SK-N-SH treated with all-trans-retinoic acid at 6 μM for 48 hours (cell line): ENCODE measurements at places on chromosomes 12 and 14.

GRCh38 chr14:60652674-60653651 is 3.7 kb upstream of the SIX1 start:
- peak; percentile 2; the same call in 2 of the 3 replicates for ATAC-seq

DNA sequence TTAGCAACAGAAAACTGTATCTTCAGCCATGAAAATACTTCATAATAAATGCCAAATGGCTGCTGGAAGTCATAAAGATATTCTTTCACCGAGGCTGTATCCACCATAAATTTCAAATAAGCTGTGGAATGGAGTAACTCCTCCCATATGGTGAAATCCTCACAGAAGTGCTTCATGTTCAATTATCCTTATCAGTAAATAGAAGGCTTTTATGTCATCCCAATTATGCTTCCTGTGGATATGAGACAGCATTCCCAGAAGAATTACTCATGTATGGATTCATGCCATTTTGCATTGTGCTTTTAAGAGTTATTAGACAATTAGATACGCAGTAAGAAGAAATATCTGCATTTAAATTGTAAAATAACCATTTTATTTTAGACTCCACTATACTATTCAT is 99.0 kb downstream of the RTN1 start:
- ATAC-seq: no peak; the same call in 2 of the 3 replicates

DNA sequence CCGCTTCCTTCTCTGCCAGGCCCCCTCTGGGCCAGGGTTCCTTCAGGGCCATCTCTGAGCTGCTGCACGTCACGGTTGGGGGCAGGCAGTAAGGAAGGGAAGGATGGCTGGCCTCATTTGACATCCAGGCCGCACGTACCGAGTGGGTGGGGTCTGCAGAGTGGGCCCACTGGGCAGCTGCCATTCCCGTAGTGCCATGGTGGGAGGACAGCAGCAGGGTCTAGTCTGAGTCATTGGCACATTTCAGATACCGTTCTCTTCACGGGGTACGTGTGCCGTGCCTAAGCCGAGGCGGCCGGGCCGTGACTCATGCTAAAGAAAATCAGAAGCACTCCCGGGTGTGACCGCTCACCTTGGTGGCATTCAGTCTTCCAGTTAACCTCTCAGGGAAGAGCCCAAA is 43.9 kb downstream of the IL31 start:
- peak; percentile 48 for ATAC-seq

DNA sequence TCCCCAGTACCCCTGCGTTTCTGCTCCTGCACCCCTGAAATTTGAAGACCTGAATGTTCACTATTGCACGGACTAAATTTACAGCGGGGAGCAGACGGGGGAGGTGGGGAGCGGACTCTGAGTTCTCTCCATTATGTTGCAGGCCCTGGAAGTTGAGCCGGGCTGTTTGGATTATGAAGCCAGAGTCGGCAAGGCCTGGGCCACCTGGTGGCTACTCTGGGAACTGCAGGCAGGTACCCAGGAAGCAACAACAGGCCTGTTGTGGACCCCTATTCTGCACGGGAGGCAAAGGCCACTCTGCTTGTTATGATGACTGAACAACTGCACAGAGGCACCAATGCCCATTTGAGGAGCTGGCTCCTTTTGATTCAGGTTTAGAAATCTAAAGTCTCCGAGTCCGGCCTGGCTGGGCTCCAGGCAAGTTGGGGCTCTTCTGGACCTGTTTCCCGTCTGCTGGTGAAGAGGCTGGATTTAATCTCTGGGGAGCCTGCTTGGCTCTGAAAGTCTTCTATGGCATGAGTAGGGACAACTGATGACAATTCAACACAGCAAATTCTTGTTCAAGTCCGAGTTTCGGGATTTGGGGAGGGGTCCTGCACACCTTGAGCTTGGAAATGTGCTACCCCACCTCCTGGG is 34.1 kb upstream of the FAM181A start:
- peak; percentile 91 for ATAC-seq

DNA sequence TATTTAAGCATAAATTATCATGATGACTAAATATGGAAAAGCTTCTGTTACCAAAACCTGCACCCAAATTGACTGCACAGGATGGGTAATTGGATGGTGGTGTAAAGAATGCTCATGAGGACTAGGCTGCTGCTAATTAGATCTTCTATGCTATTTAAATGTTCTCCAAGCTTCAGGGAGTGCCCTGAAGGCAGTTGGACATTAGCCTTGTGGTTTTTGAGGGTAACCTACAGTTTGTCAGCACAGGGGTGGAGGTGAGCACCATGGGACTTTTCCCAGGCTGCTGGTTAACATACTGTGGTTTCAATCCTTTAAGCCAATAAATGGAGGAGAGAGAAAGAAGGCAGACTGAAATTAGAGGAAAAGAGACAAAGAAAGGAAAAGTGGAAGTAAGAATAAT is 145.0 kb downstream of the WIF1 start:
- ATAC-seq: no peak

DNA sequence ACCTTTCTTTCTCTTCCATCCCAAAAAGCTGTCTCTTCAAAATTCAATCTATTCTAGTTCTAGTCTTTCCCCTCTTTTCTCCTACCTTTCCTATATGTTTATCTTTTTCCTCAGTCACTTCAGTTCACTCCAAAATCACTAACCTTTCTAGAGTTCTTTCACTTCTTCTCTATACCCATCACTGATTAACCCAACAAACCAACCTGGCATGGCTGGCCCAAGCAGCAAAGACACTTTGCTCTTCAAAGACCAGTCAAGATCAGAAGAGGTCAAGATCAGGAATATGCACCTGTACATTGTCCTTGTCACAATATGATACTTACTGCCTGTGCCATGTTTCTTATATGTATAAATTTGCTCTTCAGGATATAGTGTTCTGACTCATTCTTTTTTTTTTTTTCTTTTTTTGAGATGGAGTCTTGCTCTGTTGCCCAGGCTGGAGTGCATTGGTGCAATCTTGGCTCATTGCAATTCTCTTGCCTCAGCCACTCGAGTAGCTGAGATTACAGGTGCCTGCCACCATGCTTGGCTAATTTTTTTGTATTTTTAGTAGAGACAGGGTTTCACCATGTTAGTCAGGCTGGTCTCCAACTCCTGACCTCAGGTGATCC is 112.9 kb downstream of the C12orf42 start:
- no peak for ATAC-seq

DNA sequence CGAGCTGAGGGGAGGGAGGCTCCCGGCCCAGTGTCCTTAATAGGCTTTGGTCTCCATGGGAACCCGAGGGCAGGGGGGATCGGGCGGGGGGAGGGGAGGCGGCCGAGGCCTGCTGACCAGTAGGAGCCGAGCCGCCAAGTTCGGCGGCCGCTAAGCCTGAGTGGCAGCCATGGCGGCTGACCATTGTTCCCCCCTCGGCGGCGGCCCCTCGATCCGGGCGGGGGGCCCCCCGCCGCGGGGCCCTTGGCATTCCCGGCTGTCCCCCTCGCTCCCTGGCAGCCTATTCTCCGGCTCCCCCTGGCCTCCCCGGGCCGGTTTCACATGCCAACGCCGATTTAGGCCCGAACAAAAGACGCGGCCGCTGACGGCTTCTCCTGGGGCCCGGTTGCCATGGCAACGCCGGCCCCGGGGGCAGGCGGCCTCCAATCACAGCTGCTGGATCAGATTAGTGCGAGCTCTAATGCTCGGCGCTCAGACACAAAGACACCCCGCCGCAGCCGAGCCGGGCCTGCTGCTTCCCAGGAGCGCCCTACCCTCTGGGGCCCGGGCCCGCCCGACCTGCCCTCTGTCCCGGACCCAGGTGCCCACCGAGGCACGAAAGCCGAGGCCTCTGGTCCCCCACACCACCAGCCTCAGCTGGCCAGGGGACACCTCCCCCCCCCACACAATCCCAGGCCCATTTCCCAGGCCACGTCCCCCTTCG is 7.3 kb downstream of the MSI1 start:
- peak; percentile 70 for ATAC-seq

DNA sequence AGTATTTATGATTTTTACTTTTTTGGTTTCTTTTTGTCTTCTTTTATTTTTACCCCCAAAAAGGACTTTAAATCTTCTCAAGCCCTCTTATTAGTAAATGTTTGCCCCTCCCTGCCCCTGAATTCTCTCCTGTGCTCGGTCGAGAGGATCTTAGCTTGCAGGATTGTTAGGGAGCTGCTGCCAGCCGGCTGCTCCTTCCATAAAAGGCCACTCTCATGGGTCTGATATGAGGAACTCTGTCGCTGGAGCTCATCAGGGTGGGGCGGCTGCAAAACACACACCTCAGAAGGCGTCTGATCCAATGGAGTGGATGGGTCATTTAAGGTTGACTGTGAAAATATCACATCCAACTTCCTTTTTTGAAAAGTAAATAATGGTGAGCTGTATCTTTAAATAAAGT is 8.5 kb downstream of the LTBR start:
- ATAC-seq: no peak

DNA sequence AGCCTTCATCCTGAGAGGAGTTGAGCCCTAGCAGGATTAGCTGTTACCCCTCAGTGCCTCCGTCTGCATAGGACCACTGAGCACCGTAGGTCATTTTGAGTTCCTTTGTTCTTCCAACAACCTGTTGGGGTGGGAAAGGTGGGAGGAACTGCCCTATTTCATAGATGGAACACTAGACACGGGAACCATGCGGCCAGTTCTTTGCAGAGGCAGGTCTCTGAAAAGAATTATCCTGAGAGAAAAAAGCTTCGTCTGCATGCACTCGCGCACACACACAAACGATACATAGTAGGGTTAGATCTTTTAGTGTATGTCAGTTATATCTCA is 28.5 kb downstream of the TRAFD1 start:
- no peak for ATAC-seq

DNA sequence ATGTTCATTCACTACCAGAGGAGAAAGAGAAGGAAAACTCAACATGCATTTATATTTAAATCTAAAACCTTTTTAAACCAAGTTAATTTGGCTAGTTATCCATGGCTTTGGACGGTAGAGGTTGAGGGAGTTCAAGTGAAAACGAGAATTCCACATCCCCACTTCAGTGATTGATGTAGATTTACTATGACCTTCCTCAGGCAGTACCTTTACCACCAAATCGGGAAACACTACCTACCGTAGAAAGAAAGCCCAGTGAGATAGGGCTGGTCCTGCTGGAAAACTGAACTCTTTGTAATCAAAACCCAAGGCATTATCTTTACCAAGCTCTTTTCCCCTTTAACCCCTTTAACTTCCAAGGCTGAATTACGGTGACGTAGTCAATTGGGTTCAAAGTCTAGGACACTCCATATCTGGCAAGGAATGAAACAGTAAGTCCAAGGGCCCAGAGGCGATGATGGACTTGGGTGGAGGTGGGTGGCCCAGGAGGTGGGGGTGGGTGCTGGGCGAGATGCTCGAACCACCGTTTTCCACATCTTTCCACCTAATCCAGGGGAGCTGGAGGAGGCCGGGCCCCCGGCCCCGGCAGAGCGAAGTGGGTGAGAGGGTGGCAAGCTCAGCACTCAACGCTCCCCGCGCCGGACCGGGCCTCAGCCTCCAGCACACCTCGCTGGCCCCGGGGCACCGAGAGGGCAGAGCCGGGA is 618 bp downstream of the SEC23A start:
- ATAC-seq: peak; percentile 59

- ATAC-seq: no peak
These were observed 44.5 kb downstream of the ASCL4 start for GRCh38 chr12:107818984-107819383.

- ATAC-seq: peak; percentile 78
These were observed 43.8 kb downstream of the ANO6 start for GRCh38 chr12:45259675-45260074.

DNA sequence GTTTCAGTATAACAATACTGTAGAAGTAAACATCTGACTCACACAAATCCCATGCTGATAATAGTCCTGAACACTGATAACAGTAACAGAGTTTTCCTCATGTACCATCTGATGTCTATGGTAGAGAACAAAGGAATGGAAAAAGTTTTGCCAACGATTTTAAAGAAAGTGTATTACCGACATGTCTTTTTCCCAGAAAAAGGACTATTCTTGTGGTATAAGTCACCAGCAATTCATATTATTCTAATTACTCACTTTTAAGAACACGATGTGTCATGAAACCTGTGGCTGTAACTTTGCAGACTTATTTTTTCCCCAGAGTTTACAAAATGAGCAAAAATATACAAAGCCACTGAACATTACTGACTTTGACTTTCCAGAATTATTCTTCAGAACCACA is 40.1 kb upstream of the DCN start:
- no peak for ATAC-seq

- ATAC-seq: no peak
These were observed 26.1 kb upstream of the ANP32D start for GRCh38 chr12:48446161-48446776.

DNA sequence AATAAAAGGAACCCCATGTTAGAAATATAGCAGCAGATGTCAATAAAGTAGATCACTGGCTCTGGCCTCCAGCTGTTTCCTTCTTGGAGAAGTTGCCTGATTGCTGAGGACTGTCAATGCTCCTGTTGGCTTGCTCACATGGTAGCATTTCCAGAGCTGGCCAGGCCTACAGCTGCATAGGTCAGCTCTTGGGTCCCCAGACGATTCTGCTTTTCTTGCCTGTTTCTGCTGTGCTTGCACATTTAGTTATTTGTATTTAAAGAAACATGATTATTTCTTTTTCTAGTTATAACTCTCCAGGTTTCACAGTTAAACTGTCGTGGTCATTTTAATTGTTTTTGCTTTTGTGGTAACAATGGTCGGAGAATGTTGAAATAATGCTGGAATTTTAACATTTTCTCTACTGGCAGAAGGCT is 7.2 kb downstream of the NAV3 start:
- ATAC-seq: no peak

DNA sequence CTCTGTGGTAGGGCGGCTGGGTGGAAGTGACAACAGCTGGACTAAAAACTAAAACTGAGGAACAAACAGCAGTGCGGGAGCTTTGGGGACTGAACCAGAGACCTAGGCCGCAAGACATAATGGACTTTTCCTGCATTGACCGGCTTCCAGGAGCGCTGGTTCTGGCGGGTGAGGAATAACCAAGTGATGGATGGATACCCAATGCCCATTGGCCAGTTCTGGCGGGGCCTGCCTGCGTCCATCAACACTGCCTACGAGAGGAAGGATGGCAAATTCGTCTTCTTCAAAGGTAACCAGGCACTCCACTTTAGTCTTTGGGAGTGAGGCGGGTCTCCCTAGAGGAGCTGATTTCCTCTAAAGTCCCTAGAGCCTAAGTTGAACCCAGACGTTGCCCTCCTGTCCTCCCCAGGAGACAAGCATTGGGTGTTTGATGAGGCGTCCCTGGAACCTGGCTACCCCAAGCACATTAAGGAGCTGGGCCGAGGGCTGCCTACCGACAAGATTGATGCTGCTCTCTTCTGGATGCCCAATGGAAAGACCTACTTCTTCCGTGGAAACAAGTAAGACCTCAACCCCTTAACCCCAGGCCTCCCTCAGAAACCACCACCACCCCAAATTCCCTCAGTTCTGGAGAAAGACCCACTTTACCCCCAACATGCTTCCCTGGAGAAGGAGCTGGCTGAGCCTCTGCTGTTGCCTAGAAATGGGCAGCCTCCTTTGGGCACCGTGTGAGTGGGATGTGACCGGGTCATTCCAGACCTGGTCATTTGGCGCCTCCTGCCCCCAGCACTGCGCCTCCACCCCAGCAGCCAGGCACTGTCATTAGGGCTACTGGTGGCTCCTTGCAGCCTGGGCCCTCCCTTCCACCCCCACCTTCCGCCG is 8.1 kb downstream of the MMP14 start:
- ATAC-seq: no peak

- no peak for ATAC-seq
These were observed 95.7 kb downstream of the PIWIL1 start for GRCh38 chr12:130433411-130433810.

- ATAC-seq: no peak
These were observed 2.5 kb downstream of the ANKRD52 start for GRCh38 chr12:56255671-56256070.

GRCh38 chr14:21300892-21301291 is 21.0 kb downstream of the RPGRIP1 start:
- peak; percentile 84 for ATAC-seq
